ENCODE measurements at places on chromosomes 12 and 14.

- no peak for DNase-seq
These were observed 40.2 kb upstream of the TMEM179 start for GRCh38 chr14:104644656-104645378.

GRCh38 chr12:126617312-126617711, 1552.1 kb downstream of the AACS start:
- no peak for DNase-seq

DNA sequence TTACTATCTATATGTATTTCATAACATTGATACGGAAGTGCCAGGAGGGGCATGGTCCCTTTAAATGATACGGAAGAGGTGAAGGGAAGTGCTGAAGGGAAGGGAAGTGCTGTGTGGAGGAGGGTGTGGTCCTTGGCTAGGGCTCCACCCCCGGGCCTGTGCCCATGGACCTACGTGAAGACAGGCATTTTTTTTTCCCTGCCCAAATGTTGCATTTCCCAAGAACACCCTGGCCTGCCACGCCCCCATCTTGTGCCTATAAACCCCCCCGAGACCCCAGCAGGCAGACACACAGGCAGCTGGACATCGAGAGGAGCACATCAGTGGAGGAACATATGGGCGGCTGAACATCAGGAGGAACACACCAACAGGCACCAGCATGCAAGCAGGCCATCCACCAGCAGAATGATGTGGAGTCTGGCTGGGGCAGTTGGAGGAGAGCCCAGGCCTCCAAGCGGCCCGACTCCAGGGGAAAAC, 134.1 kb downstream of the SLC41A2 start:
- no peak for DNase-seq

GRCh38 chr12:42541965-42542364, 47.6 kb downstream of the PRICKLE1 start:
- DNase-seq = no peak

DNA sequence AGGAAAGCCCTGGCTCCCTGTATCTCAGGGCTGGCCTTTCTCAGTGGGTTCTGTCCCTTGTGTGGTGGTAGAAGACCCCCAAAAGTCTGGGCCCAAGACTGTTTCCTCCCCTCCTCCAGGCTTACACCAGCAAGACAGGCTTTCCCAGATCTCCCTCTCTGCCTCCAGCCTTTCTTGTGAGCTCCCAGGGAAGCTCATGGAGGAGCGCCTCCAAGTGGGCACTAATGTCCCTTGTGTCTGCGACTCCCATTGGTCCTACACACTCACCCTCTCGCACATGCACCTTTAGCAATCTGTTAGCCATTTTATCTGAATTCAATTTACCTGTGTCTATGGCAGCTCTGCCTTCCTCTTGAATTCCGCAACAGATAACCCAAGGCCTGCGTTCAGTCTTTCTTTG, 251.1 kb upstream of the CAND1 start:
- DNase-seq = no peak

DNA sequence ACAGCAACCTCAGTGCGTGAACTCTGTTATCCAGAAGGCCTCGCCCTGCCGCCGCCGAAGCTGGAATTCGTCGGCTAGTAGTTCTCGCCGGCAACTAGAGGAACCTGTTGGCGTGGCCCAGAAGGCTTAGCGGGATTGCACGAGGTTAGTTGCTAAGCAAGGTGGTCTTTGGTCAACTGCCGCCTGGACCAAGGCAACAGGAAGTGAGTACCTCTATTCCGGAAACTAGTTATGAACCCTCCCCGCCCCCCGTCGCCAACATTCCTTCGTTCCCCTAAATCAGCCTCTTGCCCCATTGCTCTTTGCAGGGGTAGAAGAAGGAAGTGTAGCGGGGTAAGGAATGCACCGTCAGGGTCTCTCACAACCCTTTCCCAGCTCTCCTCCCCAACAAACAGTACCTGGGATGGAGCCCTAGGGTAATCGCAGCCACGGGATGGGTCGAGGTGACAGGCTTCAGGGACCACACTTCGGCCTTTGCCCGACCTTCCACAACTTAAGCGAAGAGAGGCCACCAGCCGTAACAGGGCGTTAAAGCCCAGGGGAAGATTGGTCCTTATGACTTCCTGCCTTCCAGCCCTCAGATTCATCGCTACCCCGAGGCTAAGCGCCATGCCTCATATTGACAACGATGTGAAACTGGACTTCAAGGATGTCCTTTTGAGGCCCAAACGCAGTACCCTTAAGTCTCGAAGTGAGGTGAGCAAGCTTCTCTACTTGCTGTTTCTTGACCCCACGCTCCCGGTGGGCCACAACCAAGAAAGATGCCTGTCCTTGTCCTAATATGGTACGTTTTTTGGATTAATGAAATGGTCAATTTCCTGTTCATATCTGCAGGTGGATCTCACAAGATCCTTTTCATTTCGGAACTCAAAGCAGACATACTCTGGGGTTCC, at the start of gene GMPR2:
TSS of gene GMPR2 (plus strand) at position 285 of the 893 bp plus-strand sequence. CDS start at position 610, 325 bp downstream.
- no peak for DNase-seq

- DNase-seq = no peak
These were observed 8.1 kb upstream of the GLRX5 start for GRCh38 chr14:95526483-95527386.

DNA sequence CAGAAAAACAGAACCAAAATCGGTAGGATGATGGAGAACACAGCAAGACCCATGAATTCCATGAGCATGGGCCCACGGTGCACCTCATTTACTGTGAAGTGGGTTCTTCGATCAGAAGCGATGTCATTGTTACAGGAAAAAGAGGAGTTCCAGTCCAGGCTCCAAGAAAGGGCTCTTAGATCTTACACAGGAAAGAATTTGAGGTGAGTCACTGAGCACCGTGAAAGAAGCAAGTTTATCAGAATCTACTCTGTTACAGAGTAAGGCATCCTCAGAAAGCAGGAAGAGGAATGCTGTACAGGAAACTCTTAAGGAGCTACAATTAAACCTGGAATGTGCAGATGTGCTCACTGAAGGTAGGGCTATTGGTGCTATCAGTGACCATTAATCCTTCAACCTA, 11.6 kb upstream of the CHFR start:
- DNase-seq = no peak

- DNase-seq = no peak
These were observed 160.1 kb downstream of the BRMS1L start for GRCh38 chr14:35986219-35986573.

DNA sequence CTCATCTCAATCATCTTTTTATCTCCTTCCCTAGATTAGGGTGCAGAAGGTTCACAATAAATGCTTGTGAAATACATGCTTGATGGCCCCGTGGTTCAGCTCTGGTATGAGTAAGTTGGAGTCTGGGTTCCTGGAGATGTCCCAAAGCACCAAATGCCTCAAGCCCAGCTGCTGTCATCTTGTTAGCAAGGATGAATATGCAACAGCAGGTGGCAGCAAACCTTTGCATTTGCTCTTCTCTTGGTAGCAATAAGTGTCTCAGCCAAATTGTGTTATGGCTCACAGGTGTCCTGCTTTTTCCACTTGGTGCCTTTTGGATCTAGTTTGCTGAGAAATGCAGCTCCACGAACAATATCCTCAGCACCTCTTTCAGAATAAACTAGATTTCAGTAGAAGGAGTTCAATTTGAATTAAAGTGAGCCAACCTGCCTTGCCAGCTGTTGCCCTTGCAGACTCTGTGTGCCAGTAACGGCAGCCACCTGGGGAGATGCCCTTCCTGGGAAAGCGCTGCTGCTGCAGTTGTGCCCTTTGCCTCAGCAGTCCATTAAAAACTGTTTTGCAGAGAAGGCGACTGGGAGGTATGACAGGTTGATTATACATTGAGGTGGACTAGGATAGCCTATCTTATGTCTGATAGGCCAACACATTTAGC, 417.3 kb downstream of the SNAPC1 start:
- DNase-seq = peak; percentile 58

GRCh38 chr14:33646692-33647260, 304.1 kb downstream of the EGLN3 start:
- no peak for DNase-seq

DNA sequence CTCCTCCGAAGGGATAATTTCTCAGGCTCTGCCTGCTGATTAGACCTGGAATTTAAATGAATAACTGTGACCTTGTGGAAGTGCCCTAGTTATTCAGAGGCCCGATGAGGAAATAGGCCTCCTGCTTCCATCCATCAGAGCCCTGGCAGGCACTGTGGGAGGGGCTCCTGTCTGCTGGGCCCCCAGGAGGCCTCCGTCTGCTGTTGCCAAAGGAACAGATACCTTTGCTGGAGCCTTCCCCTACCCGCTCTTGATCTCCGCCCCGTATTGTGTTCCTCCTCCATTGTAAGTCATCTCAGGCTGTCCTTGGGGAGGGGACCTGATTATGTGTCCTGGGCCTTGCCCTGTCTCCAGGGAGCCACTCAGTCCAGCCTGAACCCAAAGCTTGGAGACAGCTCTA, 112.3 kb downstream of the NRXN3 start:
- DNase-seq = no peak

DNA sequence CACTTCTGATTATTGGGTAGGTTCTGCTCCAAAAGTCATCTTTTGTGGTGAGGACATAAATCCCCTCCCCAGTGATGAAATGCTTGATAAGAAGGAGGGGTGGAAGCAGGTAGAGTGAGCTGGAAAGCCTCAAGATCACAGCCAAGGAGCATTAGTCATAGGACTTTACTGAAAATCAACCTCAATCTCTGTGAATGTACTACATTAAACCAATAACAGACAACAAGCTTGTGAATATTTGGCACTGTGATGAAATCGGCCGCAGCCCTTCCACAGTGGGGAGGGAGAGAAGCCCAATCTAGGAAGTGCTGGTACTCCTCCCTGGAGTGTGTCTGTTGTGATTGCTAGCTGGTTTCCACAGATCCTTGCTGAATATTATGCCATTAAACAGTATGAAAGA, 41.2 kb upstream of the PTCSC3 start:
- DNase-seq = no peak

DNA sequence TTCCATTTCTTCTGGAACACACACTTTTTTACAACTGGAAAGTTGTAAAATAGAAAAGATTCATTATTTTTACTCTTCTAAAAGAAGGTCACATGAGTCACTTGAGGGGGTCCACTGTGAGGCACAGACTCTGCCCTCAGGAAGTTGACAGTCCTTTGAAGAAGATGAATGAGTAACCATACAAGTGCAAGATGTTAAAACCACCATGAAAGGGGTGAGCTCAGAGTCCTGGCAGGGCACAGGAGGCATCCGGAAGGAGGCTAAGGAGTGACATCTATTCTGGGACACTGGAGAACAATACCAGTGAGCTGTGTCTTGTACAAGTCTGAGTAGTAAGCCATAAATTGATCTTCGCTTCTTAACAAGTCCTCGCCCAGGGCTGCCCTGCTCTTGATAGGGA, 126.0 kb upstream of the FRMD6 start:
- DNase-seq = no peak

- DNase-seq = no peak
These were observed 48.5 kb downstream of the ADGRD1 start for GRCh38 chr12:131002216-131002631.

DNA sequence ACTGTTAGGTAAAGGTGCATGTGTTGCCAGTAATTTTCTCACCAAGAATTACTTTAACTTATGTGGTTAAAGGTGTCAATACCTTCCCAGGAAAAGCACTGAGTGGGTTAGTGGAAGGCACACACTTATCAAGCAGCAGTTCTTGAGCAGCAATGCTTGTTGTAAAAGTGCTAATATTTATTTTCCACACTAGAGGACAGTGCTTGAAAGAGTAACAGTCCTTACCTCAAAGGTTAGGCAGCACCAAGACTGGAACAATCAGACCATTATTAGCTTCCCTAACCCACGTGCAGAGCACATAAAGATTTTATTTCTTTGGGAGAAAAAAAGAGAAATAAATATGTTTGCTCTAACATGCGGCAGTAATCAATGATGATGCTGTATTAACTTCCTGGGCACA, 48.8 kb upstream of the KRR1 start:
- DNase-seq = no peak

- DNase-seq = no peak
These were observed 89.4 kb downstream of the PAX9 start for GRCh38 chr14:36751106-36751505.

GRCh38 chr12:132481345-132481744, 8.6 kb upstream of the FBRSL1 start:
- DNase-seq = no peak

DNA sequence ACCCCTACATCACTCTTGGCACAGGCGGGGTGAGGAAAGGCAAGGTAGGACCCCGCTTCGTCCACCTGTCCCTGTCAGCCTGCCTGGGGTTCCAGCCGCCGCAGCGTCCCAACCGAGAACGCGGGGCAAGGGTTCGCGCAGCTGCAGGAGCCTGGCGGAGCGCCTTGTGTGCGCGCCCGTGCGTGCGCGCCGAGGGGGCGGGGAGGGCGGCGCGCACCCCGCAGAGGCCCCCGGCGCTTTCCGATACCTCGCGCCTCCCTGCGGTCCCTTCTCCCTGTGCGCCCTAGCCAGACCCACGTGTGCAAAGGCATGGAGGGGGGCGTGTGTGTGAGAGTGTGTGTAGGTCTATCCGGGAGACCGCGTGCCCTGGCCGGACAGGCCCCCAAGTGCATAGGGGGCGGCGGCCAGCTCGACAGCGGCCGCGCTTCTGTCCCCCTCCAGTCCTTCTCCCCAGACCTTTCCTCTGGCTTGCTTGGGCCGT, 122.4 kb downstream of the TSPAN9 start:
- peak; percentile 30 for DNase-seq

DNA sequence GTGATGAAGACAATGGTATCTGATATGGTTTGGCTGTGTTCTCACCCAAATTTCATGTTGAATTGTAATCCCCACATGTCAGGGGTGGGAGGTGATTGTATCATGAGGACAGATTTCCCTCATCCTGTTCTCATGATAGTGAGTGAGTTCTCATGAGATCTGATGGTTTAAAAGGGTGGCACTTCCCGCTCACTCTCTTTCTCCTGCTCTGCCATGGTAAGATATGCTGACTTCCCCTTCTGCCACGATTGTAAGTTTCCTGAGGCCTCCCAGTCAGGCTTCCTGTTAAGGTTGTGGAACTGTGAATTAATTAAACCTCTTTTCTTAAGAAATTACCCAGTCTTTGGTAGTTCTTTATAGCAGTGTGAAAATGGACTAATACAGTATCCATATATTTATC, 25.6 kb upstream of the PTHLH start:
- no peak for DNase-seq

DNA sequence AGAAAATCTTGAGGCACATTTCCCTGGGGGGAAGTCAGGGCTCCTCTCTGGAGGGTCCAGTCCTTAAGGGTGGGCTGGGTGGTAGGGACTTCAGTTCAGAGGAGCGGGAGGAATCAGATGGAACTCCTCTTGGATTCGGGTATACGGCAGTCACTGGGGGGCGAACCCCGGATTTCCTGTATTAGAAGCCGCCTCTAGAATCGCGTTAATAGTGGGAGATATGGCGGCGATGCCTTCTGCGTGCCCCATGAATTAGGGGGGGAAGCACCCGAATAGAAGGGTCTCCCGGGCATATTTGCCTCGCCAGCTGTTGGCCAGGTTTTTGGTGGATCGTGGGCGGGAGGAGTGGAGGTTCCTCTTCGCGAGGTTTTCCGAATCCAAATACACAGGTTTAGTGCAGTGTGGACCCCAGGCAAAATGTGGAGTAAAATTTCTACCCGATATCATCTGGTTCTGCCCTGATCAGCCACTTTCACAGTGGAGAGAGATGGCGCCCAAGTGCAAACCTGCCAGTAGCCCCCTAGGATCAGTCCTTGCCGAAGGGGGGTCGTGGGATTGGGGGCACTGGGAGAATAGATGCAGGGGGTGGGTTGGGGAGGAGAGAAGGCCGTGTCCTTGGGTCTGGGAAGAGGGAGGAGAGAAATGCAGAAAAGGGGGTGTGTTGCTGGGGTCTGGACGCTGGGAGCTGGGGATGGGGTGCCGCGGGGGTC, 628 bp downstream of the MEG3 start:
- no peak for DNase-seq

- no peak for DNase-seq
These were observed 729 bp upstream of the M6PR start for GRCh38 chr12:8950221-8950527.

- DNase-seq = no peak
These were observed 8.0 kb downstream of the CLEC12B start for GRCh38 chr12:10018386-10018785.
